T-helper 2 cell (primary cell): ENCODE measurements at places on chromosomes 6 and 20.

- DNase-seq = no peak
Measured at GRCh38 chr20:46085179-46085851, 4.4 kb downstream of the NCOA5 start.

DNA sequence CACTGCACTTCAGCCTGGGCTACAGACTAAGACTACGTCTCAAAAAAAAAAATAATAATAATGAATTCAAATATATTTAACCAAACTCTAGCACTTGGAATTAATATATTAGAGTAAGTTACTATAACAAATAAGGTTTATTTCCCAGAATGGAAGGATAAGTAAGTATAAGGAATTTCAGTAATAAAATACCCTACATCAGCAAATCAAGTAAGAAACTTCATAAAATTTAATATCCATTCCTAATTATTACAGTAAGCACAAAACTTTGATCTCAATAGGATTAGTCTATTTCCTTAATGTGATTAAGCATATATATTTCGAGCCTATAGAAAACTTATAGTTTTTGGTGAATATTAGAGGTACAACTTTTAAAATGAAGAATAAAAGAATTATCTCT lies 36.7 kb upstream of the SDHAF4 start:
- no peak for DNase-seq

DNA sequence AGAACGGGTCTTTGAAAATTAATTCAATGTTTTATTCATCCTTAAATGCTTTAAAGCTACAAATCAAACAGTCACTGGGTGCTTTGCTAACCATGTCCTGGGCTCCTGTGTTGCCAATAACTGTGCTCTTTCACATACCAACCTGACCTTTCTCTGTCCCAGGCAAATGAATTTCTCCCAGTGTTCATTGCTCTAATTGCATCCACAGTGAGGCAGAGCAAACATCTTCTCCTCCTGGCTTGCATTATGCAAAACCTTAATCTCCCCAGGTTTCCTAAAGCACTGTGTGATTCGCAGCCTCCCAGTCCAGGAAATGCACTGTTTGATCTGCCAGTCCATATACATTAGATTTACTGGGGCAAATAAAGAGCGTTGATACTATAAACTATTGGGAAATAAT lies 219.0 kb downstream of the PREX1 start:
- DNase-seq = no peak

- DNase-seq = no peak
Measured at GRCh38 chr20:34345402-34345736, 17.7 kb upstream of the ITCH start.

DNA sequence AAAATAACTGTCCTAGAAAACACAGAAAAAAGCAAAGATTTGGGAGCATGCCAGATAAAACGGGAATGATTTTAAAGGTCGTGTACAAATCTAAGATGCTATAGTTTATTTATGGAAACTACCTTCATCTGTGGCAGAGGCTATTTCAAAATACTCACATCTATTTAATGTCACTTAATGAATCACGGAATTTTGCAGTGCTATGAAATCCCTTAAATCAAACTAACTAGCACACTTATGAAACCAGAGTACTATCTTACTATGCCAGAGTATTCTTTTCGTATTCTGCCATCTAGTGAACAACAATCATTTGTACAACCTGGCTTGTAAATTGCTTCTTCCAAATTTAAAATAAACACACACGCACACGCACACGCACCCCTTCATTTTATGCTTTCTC lies 77.9 kb upstream of the BMP5 start:
- DNase-seq = no peak

DNA sequence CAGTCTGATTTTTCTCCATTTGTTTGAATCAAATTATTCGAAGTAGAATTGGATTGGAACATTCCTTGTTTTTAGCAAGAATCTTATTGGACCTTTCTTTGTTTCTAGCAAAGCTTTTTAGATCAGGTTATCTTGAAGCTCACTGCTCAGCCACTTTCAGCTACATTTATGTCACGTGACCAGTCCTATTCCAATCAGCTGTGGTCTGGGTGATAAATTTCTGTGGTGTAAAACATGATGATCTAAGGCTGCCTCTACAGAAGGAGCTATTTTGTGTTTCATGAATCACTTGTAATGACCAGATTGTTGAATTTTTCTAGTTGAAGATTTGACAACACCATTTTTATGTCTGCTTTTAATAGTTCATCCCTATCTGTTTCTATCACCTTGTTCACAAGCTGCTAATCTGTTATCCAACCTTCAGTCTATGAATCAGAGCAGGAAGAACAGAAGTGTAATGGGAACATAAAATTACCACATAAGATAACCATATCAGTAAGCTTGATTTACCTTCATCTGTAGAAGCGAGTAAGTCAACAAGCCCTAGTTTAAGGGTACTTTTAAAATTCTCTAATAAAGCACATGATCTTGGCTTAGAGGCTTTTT lies 101.0 kb upstream of the MAP3K7 start:
- no peak for DNase-seq
